ENCODE measurements at places on chromosomes 3 and 15.

GRCh38 chr3:10487988-10488633, 17.3 kb downstream of the ATP2B2 start:
- no peak for DNase-seq

DNA sequence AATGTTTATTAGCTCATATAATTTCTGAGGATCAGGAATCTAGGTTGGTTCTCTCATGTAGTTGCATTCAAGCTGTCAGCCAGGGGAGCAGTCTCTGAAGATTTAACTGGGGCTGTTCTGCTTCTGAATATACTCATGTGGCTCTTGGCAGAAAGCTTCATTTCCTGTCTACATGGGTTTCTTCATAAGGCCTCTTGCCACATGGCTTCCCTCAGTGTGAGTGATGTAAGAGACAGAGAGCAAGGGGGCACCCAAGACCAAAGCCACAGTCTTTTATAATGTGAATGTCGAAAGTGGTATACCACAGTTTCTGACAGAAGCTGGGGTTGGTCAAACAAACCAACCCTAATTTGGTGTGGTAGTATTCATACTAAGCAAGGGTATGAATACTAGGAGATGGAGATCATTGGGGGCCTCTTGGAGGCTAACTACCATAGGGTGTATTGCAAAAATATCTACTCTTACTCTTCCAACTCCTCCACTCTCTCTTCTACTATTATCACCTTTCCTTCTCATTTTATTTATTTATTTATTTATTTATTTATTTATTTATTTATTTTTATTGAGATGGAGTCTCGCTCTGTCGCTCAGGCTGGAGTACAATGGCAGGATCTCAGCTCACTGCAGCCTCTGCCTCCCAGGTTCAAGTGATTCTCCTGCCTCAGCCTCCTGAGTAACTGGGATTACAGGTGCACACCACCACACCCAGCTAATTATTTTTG, 123.8 kb downstream of the B3GALNT1 start:
- DNase-seq = no peak

GRCh38 chr3:56862352-56863062, 60.8 kb upstream of the ARHGEF3 start:
- no peak for DNase-seq

DNA sequence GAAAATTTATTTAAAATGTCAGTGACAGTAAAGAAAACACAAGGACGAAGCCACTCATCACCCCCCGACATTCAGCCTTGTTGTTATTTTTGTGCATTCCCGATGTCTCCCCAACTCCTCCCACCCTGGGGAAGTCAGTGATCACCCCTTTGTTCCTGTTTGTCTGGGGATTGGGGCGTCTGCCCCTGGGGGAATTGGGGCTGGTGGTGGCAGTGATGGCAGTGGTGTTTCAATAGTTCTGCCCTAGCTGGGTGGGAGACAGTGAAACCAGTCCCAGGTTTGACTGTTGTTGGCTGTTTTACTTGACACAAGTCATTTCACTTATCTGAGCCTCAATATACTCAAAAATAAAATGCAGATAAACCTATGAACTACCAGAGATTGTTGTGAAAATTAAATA, 33.5 kb downstream of the IRAK2 start:
- no peak for DNase-seq

- DNase-seq = no peak
Observed at GRCh38 chr15:34252545-34252944, 27.7 kb downstream of the EMC4 start.

GRCh38 chr3:6165951-6166350, 695.0 kb upstream of the GRM7 start:
- DNase-seq = no peak

DNA sequence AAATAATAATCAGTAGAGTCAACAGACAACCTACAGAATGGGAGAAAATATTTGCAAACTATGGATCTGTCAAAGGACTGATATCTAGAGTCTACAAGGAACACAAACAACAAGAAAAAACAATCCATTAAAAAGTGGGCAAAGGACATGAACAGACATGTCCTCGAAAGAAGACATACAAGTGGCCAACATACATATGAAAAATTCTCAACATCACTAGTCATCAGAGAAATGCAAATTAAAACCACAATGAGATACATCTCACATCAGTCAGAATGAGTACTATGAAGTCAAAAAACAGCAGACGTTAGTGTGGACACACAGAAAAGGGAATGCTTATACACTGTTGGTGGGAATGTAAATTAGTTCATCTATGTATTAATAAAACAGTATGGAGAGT, 33.7 kb downstream of the SLC2A2 start:
- no peak for DNase-seq
